ENCODE measurements at places on chromosomes 3 and 15. TPM values are rescaled to one million over a fixed set of nuclear protein-coding genes. Genes with fewer than 3 reads are reported as not detected.

The GOLGA6A gene
- total RNA-seq: 0.09 TPM

The PLA2G4D gene
- total RNA-seq: not detected

The KLHL6 gene
- total RNA-seq: not detected

The GOLGA8Q gene
- 0.38 TPM for total RNA-seq

The RTP1 gene
- not detected for total RNA-seq

The SYNPR gene
- total RNA-seq: not detected

The LEKR1 gene
- 0.51 TPM for total RNA-seq

The ITIH1 gene
- not detected for total RNA-seq

The TNNC1 gene
- 1.2 TPM for total RNA-seq

The DNAJA4 gene
- not detected for total RNA-seq

The CKMT1A gene
- 3.3 TPM for total RNA-seq

The MELTF gene
- total RNA-seq: 51.7 TPM

The CDCP1 gene
- total RNA-seq: 13.6 TPM

The TMCO5A gene
- total RNA-seq: not detected

The CD86 gene
- not detected for total RNA-seq

The FGF7 gene
- not detected for total RNA-seq
